AML-193 (cell line): ENCODE measurements at places on chromosomes 5 and 9.

DNA sequence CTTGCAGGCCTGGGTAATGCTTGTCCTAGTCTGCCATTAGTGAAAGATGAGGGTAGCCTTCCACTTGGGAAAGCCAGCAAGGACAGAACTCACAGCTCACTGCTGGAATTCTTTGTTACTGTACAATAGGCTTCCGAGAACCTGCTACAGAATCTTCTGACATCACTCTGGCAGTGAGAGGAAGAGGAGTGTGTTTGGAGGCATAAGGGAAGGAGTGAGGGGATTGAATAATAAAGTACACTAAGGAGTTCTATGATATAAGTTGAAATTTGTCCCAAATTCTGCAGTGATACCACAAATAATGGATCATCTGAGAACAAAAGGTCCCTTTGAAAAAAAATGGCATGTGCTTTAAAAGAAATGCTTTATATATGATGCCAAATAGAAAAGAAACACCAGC is at the start of gene SPATA9:
SPATA9 (minus strand) TSS at position 101 of the 400 bp plus-strand sequence. CDS start 137 bp downstream, outside the sequence.
- DNase-seq, result no peak

- DNase-seq, result no peak
Observed at GRCh38 chr5:165723931-165724330, 2218.5 kb downstream of the MAT2B start.

GRCh38 chr5:138115254-138115653 is 24.0 kb downstream of the NME5 start:
- DNase-seq, result no peak

DNA sequence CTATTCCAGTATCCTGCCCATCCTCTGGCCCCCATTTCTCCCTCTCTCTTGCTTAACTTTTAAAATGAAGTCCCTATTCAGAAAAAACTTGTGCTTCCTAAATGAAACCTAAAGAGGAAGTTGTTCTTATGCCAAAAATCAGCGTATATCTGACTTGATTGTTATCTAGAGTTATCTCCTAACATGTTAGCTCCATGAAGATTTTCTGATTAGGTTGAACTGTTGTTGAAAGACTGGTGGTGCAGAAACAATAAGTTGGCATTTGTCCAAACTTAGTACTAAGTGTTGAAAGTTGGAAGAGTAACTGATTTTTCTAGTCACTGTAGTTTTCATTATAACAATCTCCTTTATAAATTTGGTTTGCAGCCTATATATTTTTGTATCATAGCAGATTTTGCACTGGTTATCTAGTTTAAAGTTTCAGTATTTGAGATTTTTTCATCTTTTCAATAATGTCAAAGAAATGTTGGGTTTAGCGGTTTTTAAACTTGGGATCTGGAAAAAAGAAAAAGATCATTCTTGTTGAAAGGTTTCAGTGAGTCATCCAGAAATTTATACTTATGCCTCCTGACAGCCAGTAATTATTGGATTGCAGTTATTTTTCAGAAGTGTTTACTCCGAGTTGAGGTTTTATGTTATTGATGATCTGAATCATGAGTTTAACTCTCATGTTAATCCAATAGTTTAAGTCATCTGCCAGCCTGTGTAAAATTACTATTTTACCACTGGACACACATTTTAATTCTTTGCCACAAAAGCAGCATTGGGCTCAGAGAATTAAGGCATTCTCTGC is 60.6 kb downstream of the PAM start:
- DNase-seq, result peak; percentile 49

DNA sequence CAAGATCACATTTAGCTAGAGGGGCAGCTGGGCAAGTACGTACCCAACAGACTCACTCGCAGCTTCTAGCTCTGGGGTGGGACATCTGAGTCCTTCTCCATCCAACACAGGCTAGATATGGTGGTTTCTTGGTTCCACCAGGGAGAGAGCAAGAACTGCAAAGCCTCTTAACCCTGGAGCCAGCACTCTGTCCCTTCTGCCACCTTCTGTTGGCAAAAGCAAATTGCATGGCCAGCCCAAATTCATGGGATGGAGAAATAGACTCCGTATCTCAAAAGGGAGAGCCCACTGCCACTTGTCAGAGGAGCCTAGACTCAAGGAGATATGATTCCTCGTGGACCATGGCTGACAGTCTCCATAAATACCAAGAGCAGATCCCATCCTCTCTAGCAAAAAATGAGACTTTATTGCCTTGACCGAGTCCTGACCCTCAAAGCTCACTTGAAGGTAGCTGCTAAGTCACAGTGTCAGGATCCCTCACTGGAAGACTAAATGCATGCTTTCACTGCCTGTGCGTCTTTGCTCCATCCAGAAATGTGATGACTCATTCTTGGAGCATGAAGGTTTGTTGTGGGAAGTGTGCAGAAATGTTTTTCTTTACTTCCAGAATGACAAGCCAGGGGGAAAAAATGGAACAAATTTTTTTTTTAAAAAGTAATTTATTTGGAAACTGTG is 28.8 kb upstream of the ROR2 start:
- no peak for DNase-seq

DNA sequence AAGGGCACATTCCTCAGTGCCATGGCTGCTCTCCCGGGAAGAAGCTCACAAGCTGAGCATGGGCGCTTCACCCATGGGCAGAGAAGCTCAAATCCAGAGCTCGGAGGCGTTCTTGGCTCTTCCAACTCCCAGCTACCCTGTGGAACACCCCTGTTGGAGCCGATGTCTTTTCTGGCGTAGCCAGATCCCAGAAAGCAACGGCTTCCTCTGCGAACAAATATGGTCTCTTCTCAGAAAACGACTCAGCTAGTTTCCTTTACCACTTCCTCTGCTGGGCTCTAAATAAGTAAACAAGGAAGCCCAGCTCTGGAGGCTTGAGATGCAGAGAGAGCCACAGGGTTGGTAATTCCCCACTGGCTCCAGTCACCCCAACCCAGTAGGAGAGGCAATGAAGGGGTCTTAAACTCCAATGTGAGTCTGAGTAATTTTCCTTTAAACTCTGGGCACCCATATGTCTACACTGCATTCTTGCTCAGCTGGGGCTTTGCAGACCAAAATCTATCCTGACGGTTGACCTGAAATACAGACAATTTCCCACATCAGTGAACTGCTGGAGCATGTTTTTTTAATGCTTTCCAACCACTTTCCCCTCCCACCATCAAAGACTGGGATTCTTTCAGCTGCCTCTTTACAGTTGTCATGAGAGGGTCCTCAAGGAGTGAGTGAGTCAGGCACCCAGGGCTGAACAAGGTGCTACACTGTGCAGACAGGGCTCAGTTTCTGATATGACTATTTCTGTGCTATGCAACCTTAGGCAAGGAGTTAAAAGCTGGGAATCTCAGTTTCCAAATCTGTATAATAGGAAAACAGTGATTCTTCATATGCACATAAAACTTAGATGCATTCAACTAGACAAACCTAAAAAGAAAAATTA is at the start of gene LCP2:
LCP2 (minus strand) TSS at position 189 of the 874 bp plus-strand sequence; CDS start at position 23, 166 bp downstream.
- DNase-seq, result peak; percentile 77

- no peak for DNase-seq
Observed at GRCh38 chr5:140403613-140404012, 2.0 kb downstream of the ANKHD1 start.

DNA sequence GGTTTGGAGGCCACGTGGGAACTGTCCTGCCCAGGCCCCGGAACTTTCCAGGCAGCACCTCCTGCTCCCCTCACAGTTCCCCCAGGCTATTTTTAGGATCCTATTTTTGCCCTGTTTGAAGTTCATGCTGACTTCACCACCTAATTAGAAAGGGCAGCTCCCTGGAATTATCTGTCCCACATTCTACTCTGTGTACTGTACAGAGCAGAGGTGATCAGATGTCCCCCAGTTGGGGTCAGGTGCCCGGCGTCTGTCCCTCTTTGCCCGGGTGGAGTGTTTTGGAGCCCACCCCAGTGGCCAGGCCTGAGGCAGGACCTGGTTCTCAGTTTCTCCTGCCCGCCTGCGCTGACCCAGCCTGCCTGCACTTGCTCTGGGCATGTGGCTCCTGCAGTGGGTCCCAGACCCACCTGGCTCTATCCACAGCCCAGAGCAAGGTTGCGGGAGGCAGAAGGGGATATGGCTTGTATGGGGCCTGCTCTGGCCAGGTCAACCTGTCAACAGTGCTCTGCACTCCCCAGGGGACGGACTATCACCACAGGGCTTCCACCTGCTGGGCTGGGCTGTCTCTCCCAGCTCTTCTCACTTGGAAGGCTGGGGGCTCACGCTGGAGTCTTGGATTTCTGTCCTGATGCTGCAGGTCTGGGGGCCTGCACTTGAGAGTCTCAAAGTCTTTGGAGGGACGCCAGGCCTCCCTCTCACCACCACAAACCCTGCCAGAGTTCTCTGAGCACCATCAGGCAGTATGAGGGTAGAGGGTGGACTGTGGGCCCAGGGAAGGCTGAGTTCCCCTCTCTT is 268.3 kb downstream of the GADD45G start:
- DNase-seq, result no peak

- no peak for DNase-seq
Observed at GRCh38 chr9:20352591-20352990, 269.7 kb downstream of the MLLT3 start.

GRCh38 chr9:101512116-101512515 is 21.5 kb upstream of the RNF20 start:
- no peak for DNase-seq

GRCh38 chr5:64814073-64814472 is 45.3 kb downstream of the CWC27 start:
- DNase-seq, result no peak

DNA sequence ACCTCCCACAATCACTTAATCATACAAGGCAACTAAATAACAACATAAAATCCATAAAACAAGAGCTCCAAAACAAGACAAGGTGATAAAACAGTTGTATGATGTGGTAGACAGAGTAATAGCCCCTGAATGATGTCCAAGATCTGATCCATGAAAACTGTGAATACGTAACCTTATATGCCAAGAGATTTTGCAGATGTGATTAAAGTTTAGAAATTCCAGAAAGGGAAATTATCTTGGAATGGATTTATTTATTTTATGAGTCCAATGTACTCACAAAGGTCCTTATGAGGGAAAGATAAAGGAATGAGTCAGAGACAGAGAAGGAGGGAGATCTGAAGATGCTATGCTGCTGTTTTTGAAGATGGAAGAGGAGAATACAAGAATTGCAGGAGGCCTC is 1775.7 kb upstream of the C9orf72 start:
- DNase-seq, result no peak

DNA sequence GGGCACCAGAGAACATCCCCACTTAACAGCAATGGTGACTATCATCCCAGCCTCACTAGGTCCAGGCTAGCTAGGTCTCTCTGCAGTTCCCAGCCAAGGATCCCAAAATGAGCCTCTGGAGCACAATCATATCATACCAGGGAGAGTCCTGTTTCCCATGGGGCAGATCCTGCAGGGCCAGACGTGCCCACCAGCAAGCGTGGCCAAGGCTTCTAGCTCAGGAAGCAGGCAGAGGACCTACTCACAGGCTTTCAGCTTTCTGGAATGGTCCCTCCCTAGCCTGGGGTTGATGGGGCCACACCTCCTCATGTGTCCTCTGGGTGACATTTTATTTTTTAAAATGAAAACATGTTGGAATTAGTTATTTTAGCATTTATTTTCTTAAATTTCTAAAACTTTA is 45.7 kb upstream of the PITX1 start:
- DNase-seq, result no peak

DNA sequence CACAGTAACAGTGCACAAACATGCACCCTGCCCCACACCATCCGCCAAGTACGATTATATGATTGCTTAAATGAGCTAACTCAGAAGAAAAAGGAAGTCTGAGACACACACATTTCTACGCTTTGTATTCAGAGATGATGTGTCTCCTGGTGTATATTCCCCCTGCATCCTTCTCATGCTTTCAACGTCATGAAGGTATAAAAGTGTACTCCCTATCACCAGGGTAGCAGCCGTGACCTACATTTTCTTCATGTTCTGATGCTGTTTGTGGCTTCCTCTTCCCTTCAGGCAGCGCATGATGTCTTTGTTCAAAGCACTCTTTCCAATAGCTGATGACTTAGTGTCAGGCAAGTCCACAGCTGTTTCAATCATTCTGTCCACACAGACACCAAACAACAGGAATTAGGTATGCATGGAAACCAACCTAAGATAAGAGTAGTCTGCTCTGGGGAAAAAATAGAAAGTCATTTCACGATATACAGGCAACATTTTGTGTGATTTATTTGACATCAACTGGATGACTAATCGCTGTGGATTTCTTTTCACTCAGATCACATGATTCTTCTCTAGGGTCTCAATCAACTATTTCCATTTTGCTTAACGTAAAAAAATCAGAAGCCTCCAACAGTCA is 269.4 kb upstream of the PTGER4 start:
- peak; percentile 61 for DNase-seq

DNA sequence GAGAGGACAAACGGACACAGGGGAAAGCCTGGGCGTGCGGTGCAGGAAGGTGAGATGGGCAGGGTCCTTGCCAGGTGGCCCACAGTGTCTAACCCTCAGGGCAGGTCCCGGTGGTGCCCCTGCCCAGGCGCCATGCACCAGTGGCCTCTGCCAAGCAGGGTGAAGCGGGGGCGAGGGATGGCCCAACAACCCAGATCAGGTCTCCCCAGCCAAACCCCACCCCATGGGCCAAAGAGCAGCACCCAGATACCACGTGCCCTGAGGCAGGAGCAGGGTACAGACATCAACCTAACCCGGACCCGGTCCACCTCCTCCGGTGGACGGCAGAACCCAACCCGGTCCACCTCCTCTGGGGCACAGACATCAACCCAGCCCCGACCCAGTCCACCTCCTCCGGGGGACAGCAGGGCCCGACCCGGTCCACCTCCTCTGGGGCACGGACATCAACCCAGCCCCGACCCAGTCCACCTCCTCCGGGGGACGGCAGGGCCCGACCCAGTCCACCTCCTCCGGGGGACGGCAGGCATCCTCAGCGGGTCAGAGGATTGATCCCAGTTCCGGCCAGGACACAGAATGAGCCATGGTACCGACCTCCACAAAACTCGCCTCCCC is 12.8 kb downstream of the SLC12A7 start:
- DNase-seq, result no peak

GRCh38 chr5:4189317-4189716 is 593.7 kb downstream of the IRX1 start:
- no peak for DNase-seq

DNA sequence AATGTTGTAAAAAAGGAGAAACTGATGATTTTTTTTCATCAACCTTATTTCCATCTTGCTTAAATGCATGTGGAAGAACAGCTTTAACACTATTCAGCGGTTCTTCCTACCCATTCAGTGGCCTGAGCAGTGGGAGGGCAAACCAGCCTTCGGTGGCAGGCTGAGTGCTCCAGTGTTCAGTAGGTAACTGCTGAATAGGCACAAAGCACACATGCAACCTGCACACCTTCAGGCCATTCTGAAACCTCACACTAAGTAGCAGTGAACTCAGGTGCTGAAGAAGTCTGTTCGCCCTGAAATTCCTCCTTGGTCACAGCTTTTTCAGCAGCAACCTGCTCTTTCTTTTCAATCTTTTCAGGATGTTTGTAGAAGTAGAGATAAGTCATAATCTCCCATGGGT is 26.1 kb downstream of the FBXO4 start:
- no peak for DNase-seq
